CD4-positive, alpha-beta T cell treated with Interleukin-17A for 4 hours (primary cell): ENCODE measurements at places on chromosomes 1 and 21.

DNA sequence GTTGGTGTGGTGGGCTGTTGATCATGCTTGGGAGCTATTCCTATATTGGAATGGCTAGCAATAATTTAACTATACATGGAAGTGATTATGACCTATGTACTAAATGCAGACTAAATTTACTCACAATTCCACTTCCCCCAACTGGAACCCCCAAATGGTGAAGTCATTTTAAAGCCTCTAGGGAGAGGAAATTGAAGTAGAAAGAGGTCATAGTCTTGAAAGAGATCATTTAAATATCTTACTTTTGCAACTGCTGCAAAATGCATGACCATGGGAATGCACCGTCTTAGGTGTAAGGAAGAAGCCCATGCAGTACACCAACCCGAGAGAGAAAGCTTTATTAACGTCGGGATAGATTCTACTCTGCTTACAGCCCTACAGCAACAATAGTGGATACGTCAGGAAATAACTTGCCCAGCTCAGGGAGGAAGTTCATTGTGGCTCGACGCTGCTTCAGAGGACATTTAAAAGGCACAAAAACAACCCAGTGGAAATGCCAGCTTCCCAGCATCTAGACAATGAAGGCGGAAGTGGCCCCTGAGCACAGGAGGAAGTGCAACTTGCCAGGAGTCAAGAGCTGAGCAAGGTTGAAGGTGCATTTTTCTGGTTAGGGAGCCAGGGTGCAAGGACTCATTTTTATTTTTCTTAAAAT, 26.5 kb downstream of the CYYR1 start:
- DNase-seq = no peak

GRCh38 chr1:41901551-41901950, 17.2 kb downstream of the HIVEP3 start:
- DNase-seq = no peak

GRCh38 chr1:35587736-35588135, 14.6 kb downstream of the TFAP2E start:
- DNase-seq = no peak

DNA sequence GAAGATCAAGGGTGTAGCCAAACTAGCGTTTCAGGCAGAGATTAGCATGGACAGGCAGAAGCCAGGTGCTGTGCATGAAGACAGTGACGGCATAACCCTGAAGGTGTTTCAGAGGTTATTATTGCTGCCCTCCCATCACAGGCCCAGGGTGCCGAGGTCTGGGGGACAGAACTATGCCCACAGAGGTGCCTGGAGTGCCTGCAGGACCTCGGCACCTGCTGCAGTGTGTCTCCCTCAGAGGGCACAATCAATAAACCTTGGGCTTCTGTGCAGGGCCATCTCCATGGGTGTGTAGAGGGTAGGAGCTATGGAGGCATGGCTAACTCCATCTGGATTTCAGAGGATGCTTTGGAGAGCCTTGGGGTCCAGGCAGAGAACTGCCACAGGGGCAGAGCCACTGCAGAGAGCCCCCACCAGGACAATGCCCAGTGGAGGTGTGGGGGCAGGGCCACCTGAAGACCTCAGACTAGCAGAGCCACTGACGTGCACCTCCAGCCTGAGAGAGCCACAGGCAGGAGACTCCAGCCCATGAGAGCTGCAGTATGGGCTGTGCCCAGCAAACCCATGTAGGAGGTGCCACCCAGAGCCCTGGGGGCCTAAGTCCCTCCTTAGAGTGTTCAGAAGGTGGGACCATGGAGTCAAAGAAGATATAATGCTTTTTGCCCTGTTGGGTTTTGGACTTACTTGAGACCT, 5.7 kb upstream of the ABCG1 start:
- no peak for DNase-seq

GRCh38 chr1:153598309-153599172, 14.4 kb downstream of the S100A16 start:
- DNase-seq = peak; percentile 6

GRCh38 chr21:21101911-21102310, 103.7 kb downstream of the NCAM2 start:
- no peak for DNase-seq

- no peak for DNase-seq
Observed at GRCh38 chr1:97864615-97865014, 56.2 kb downstream of the DPYD start.

GRCh38 chr1:39564941-39565340, 11.6 kb downstream of the PABPC4 start:
- no peak for DNase-seq

DNA sequence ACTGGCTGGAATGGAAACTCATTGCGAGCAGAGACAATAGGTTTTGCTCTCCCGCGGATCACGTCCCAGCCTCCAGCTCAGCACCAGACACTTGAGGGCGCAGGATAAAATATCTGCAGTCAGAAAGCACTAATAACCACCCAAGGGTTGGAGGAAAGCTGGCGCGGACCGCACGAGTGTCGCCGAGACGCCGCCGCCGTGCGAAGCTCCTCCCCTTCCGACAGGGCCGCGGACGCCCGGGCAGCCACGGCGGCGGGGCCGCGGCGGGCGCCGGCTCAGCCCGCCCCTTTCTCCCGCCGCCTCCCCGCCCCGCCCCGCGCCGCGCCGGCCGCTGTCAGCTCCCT, at the start of gene CMPK1:
TSS of gene CMPK1 (plus strand) at position 213 of the 344 bp plus-strand sequence. CDS start 156 bp downstream, outside the sequence.
- DNase-seq = peak; percentile 87

DNA sequence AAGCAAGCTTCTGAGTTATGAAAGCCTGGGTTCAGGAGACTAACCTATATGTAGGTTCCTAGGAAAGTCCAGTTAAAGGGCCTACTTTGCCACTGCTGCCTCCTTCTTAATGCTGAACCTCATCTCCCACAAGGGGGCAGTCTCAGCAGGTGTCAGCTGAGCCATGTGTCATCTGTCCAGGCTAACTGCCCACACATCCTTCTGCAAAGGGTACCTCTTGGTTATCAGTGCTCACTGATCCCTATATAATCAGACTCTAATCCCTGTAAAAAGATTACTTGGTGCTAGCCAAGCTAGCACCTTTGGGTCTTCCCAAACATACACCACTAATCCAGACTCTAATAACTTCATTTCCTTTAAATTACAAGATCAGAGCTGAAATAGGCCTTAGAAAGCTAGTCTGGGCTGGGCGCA, 9.0 kb downstream of the PRDX1 start:
- DNase-seq = peak; percentile 69

- no peak for DNase-seq
Observed at GRCh38 chr1:86430376-86430775, 6.4 kb downstream of the CLCA2 start.

GRCh38 chr21:42159560-42160110, 59.3 kb upstream of the ABCG1 start:
- DNase-seq = no peak

- DNase-seq = no peak
Observed at GRCh38 chr1:199811163-199811562, 216.3 kb upstream of the NR5A2 start.

GRCh38 chr1:246267426-246267825, 239.7 kb downstream of the SMYD3 start:
- no peak for DNase-seq

GRCh38 chr1:5861871-5862825, 130.1 kb downstream of the NPHP4 start:
- DNase-seq = no peak

- no peak for DNase-seq
Observed at GRCh38 chr1:160403244-160403643, 2.9 kb downstream of the VANGL2 start.

- DNase-seq = no peak
Observed at GRCh38 chr1:205792481-205792881, 17.2 kb upstream of the RAB29 start.

- no peak for DNase-seq
Observed at GRCh38 chr21:25560271-25560685, 47.0 kb downstream of the MRPL39 start.

DNA sequence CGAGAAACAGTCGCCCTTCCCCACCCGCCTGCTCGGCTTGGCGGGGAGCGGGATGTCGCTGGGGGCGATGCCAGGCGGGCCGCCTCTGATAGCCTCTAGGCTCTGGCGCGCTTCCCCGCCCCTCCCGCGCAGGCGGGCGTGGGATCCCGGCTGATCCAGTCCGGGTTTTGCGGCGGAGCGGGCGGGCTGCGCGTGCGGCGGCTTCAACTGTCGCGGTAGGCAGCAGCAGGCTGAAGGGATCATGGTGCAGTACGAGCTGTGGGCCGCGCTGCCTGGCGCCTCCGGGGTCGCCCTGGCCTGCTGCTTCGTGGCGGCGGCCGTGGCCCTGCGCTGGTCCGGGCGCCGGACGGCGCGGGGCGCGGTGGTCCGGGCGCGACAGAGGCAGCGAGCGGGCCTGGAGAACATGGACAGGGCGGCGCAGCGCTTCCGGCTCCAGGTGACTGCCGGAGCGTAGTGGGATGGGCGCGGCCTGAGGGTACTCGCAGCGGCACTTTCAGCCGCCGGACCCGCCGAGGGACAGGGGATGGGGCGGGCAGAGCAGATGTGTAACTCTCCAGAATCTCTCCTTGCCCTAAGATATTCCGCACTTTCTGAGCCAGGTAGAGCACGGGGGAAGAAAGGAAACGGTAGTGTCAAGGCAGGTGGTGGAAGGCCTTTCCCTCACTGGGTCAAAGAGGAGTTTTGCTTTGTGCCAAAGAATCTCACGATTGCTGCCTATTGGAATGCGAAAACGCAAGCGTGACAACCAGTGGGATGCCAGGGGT, at the start of gene FAAH:
TSS of gene FAAH (plus strand) at position 210 of the 764 bp plus-strand sequence. CDS start at position 242, 32 bp downstream.
- peak; percentile 55 for DNase-seq

- DNase-seq = no peak
Observed at GRCh38 chr1:106937104-106937503, 119.4 kb upstream of the PRMT6 start.

DNA sequence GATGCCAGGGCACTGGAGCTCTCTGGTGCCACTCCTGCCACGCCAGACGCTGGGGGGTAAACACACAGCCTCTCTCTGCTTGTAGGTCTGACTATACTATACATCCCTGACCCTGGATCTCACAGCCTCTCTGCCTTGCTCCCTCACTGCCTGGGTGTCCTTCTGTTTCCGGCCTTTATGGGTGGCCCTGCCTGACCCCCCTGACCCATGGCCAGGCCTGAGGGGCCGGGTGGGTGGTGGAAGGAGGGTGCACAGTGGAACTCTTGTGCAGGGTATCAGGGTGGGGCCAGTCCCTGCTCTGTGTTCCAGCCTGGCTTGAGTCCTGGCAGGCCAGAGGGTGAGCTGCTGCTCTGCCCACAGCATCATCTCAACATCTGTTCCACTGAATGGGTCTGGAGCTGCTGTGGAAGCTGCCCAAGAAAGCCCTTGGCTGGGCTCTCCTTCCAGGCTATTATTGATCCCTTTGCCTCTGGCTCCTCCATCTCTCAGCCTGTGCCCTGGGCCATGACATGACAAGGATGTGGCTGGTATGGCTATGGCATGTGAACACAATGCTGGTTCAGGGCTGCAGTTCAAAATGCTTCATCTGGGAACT, 17.2 kb upstream of the SYNC start:
- no peak for DNase-seq

DNA sequence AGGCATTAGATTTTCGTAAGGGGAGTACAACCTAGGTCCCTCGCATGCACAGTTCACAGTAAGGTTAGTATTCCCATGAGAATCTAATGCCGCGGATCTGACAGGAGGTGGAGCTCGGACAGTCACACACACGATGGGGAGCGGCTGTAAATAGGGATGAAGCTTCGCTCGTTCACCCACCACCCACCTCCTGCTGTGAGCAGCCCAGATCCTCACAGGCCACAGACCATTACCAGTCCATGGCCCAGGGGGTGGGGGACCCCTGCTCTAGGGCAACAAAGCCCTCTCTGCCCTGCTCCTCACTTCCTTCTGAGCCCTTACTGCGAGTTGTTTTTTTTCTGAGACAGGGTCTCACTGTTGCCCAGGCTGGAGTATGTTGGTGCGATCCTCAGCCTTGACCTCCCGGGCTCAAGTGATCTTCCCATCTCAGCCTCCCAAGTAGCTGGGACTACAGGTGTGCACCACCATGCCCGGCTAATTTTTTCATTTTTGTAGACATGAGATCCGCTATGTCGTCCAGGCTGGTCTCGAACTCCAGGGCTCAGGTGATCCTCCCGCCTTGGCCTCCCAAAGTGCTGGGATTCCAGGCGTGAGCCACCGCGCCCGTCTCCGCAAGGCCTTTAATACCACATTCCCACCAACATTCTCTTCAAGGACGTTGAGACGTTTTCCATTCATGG, 21.3 kb downstream of the TRPM2 start:
- no peak for DNase-seq

GRCh38 chr1:31585736-31586365, 9.5 kb downstream of the TINAGL1 start:
- no peak for DNase-seq

- no peak for DNase-seq
Observed at GRCh38 chr1:51347398-51348146, 17.2 kb upstream of the TTC39A start.

- no peak for DNase-seq
Observed at GRCh38 chr1:91400133-91400725, 4.4 kb downstream of the HFM1 start.

- peak; percentile 33 for DNase-seq
Observed at GRCh38 chr1:156140879-156141707, 12.3 kb upstream of the SEMA4A start.

DNA sequence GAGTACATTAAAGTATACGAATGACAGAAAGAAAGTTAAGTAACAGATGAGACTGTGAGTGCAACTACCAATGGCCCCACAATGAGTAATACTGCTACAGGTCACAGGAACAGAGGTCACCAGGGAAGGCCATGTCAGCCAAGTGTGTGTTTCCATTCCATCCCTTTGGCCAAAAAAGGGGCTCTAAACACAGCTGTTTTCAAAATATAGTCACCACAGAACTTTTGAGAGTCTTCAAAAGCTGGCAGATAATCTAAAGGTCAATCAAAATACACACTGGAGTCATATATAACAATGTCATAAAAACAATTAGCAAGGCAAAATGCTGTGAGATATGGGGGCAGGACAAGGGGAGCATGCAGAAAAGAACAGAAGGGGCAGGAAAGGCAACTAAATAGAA, 10.2 kb downstream of the USP24 start:
- no peak for DNase-seq

DNA sequence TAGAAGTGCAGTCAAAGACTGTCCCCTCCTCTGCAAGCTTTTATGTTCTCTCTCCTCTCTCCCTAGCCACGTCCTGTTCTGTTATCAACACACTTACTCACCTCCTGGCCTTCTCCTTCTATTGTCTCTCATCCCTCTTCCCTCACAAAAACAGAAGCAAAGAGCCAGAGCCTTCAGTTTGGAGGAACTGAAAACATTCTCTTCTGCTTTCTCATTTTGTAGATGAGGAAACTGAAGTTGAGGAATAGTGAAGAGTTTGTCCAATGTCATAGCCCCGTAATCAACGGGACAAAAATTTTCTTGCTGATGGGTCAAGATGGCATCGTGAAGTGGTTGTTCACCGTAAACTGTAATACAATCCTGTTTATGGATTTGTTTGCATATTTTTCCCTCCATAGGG, 1.9 kb downstream of the NLRP3 start:
- DNase-seq = no peak

DNA sequence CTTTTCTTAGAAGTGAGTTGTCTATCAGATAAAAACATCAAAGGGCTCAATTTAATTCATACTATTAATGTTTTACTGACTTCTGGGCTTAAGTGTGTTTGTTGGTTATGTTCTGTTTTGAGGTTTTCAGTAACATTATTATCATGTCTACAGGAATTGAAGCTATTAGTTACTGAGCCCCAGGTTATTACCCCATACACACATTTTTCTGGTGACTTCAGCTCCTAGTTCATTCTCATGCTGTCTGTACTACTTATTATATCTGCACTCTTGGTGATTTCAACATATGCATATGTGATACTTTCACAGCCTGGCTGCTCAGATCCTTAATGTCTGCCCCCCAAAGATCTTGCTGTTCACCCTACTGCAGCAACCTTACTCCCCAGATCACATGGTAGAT, 27.0 kb upstream of the SGIP1 start:
- no peak for DNase-seq

- DNase-seq = no peak
Observed at GRCh38 chr1:217535601-217536377, 95.1 kb downstream of the GPATCH2 start.

GRCh38 chr1:174225499-174226204, 66.3 kb downstream of the RABGAP1L start:
- DNase-seq = no peak
